Skeletal muscle cell (primary cell): ENCODE measurements at places on chromosomes 2 and 18.

DNA sequence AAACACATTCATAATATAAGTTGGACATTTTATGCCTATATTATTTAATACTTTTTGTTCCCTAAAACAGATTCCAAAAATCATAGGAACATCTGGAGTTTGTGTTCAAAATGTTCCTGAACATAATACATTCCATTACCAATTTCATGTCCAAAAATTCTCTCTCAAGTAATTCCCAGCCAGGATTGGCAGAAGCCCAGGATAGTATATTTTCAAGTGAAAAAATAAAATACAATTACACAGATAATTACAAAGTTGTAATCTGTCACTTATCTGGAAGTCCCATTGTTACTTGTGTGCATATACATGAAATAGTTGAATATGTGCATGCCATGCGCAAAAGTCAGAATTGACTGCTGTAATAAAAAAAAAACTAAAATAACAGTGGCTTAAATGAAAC is 5.2 kb upstream of the SCN7A start:
- no peak for DNase-seq

DNA sequence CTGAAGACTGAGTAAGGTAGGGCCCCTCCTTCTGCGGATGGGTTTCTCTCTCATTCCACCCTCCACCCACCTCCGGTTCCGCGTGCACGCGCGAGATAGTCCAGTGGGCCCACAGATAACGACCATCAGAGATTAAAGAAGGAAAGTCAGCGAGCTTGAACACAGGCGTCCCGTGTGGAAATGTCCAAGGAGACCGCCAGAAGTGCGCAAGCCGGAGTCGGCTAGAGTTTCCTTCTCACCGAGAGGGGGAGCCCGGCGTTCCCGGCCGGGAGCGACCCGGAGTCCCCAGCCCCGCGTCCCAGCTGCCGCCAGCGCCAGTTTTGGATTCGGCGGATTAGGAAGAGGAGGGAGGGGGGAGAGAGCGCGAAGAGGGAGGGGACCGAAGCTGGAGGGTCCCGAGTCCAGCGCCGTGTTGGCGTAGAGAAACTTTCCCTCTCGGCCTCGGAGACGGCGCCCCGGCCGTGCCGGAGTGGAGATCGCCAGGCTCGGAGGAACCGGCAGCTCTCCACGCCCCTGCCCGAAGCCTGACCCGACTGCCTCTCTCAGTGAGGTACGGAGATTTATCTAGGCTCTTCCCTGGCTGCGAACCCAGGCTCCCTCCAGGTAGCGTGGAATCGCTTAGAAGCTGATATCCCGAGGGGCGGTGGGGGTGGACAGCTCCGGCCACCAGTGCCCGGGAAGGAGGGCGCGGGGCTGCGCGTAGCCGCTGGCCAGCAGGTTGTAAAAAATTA is at the start of gene GULP1:
Gene GULP1 (plus strand): TSS at position 258 of the 731 bp plus-strand sequence. CDS start 185,829 bp downstream, outside the sequence.
- peak; percentile 23 for DNase-seq

- DNase-seq = peak; percentile 45
These were observed 751.2 kb upstream of the NRXN1 start for GRCh38 chr2:51782921-51783765.

DNA sequence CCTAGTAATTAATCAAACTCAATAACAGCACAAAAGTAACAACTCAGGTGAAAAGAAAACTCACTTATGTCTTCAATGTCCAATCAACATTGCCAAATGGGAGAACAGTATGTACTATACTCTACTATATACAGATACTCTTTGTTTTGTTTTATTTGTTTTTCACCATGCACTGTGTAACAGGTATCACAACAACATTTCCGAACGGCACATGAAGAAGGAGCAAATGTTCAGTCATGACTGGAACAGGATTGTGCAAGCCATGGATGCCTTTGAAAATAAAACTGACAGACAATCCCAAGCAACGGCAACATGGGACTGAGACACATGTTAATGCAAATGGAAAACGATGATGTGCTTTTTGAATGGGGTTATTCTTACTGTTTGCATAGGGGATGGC is 334.9 kb upstream of the THUMPD2 start:
- DNase-seq = no peak

GRCh38 chr18:22293417-22293816 is 124.0 kb downstream of the GATA6 start:
- DNase-seq = no peak

DNA sequence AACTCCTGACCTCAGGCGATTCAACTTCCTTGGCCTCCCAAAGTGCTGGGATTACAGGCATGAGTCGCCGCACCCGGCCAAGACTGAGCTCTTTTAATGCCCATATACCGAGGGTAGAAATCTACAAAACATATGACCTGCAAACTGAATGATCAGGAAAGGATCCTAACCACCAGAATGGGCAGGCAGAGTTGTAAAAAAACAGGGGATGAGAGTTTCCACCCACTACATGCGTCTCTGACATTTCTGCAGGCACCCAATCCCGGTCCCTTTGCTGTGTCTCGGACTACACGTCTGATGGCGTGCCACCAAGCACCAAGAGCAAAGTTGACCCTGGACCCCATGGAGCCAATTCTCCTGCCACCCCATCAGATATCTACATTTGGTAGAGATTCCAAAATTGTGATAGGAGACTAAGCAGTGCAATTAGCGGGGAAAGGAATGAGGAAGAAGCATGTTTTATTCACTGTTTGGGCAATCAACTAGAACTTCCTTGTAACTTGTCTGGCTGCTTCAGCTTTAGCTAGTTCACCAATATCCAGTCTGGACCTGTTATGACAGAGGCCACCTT is 74.1 kb downstream of the ATP8B1 start:
- no peak for DNase-seq

DNA sequence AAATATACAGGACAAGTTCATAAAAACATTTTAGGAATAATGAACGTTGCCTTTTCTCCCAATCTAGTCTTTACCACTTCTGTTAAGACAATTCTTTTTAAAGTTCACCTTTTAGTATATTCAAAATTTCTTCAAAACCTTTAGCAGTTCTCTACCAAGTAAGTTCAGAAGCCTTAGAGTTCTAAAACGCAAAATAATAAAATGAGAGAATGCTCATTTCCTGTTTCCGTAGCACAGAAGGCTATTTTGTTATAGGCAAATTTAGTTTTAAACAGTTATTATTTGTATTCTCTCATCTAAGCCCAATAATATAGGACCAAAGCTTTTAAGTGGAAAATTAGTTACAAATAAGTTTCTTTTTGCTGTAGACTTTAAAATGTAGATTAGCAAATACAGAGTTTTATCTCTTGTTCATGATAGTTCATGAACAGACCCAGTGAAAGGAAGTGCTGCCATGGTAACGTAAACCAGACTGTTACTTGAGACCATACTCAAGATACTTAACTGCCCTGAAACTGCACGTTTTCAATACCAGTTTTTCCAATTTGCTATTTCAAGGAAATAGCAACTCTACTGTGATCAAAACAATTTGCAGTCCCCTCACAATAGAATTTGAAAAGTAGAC is 173.1 kb upstream of the STON1 start:
- DNase-seq = no peak

DNA sequence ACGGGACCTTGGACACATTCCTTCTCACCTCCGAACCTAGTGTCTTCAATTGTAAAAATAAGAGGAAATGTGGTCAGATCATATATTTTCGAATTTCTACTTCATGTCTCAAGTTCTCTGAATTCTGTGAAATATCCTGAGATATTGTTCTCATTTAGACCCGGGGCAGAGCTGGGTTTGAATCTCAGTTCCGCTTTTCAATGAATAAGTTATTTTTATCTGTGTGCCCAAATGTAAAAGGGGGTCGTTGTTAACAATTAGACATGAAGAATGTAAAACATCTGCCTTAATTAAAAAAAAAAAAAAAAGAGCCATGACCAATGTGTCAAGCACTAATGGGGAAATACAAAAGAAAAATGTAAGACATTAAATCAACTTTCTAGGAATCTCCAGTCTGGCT is 48.9 kb upstream of the BCL11A start:
- DNase-seq = no peak

- no peak for DNase-seq
These were observed 806 bp upstream of the MYT1L start for GRCh38 chr2:2331881-2332280.

- DNase-seq = no peak
These were observed 178.0 kb downstream of the ICOS start for GRCh38 chr2:204114295-204115136.

DNA sequence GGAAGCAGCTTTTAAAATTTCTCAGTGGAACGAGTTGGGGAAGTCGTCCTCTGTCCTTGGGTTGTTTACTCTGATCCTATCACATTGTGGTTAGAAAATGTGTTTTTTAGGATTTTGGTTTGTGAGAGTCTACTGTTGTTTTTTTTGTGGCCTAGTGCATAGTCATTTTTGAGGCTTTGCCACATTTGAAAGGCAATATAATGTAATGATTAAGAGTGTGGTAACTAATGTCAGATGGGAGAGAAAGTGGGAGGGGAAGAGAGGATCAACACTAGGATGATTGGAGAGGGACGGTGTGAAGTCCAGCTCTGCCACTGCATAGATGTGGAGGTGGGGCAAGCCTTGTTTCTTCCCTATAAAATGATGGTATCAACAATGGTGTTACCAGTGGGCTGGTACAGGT is 8.5 kb downstream of the SP140L start:
- no peak for DNase-seq

DNA sequence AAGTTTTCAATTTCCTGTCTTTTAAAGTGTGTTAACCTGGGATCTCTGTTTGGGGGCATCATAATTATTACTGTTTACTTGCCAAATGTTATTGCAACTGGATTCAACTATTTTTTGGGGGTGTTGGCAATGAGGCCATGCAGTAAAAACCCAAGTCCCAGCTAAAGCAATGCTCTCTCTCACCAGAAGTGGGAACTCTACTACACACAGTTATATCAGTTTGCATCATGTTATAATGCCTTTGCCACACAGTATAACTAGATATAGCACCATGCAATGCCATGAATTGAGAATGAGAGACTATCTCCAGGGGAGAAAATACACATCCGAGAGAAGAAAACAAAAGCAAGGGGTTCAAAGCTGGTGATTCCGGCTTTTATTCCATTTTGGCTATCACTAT is 79.0 kb downstream of the GCA start:
- DNase-seq = no peak

- no peak for DNase-seq
These were observed 59.6 kb upstream of the ZNF516 start for GRCh38 chr18:76554547-76555222.

- peak; percentile 86 for DNase-seq
These were observed 2.3 kb upstream of the NR4A2 start for GRCh38 chr2:156334496-156335478.
